ENCODE measurements at places on chromosomes 1 and 21. TPM values are rescaled to one million over a fixed set of nuclear protein-coding genes. Genes with fewer than 3 reads are reported as not detected.

GRCh38 chr1:30885570-30886522, 22.7 kb downstream of the SDC3 start:
- H3K27ac ChIP-seq, result no peak overlapping the region
- no peaks in the 10 kb centered on the region for H3K36me3 ChIP-seq
- no peaks in the 10 kb centered on the region for H3K4me1 ChIP-seq
- no peak for DNase-seq
- peaks cover 3% of the 10 kb centered on the region for H3K27me3 ChIP-seq
- no peak overlapping the region for H3K4me3 ChIP-seq

- H3K4me1 ChIP-seq, result peaks cover 51% of the 10 kb centered on the region
- H3K27me3 ChIP-seq, result peaks cover 18% of the 10 kb centered on the region
- H3K27ac ChIP-seq, result no peak overlapping the region
- DNase-seq, result peak; percentile 93
- H3K36me3 ChIP-seq, result no peaks in the 10 kb centered on the region
- H3K4me3 ChIP-seq, result peak overlapping the region; percentile 46
Measured at GRCh38 chr1:40315239-40315794, 1.8 kb downstream of the COL9A2 start.

GRCh38 chr1:166673722-166674121, 165.6 kb upstream of the POGK start:
- no peaks in the 10 kb centered on the region for H3K36me3 ChIP-seq
- DNase-seq, result no peak
- H3K4me3 ChIP-seq, result no peak overlapping the region
- H3K27ac ChIP-seq, result no peak overlapping the region
- H3K4me1 ChIP-seq, result peaks cover 2% of the 10 kb centered on the region

DNA sequence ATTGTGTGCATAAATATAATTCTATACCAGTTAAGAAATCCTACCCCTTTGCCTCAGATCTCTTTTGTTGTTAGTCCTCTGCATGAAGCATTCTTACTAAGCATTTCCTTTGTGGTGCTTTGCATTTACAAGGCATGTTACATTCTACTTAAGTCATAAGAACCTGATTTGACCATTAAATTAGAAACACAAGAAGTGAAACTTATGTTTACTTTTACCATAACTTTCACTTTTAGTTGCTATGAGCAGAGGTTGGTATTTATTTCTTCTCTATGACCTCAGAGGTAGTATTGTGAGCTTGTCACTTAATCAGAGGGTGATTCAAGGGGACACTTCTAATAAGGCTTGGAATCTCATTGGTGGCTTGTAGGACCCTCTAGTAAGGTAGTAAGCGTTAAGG, 9.0 kb downstream of the FAM20B start:
- peaks cover 21% of the 10 kb centered on the region for H3K4me1 ChIP-seq
- peak overlapping the region; percentile 69 for H3K27ac ChIP-seq
- peak; percentile 24 for DNase-seq
- no peak overlapping the region for H3K4me3 ChIP-seq
- H3K27me3 ChIP-seq, result no peaks in the 10 kb centered on the region
- no peaks in the 10 kb centered on the region for H3K36me3 ChIP-seq

DNA sequence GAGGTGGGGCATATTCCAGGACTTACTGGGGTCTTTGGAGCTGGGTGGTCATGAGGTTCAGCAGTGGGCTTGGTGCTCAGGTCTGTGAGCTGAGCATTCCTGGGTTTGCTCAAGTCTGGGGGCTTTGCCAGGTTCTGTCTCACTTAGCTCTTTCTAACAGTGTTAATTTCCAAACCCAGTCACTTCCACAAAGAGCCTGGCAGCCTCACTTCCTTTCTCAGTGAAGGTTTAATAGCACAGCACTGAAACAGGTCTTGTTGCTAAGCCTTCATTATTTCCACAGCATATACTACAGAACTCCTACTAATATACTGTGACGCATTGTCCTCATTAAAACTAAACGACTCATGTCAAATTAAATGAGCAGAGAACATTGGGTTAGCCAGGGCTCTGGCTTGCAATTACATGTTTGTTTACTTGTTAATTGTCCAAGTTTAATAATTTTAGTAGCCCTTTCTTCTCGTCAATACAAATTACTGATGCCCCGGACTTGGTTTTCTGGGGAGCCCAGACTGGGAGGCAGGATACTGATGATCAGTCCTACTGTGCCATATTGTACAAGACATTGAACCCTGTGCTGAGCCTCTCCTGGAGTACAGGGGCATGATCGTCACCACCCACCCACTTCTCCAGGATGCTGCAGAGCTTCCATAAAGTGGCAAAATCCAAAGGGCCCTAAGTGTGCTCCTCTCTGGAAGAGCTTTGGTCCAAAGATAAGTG, 170.7 kb downstream of the IER5 start:
- H3K4me3 ChIP-seq, result no peak overlapping the region
- H3K4me1 ChIP-seq, result no peaks in the 10 kb centered on the region
- no peak overlapping the region for H3K27ac ChIP-seq
- H3K36me3 ChIP-seq, result no peaks in the 10 kb centered on the region
- no peak for DNase-seq

- no peak overlapping the region for H3K4me3 ChIP-seq
- no peak overlapping the region for H3K27ac ChIP-seq
- H3K27me3 ChIP-seq, result no peaks in the 10 kb centered on the region
- H3K4me1 ChIP-seq, result peaks cover 4% of the 10 kb centered on the region
- no peak for DNase-seq
- no peaks in the 10 kb centered on the region for H3K36me3 ChIP-seq
Measured at GRCh38 chr1:205127646-205128045, 5.9 kb upstream of the RBBP5 start.

GRCh38 chr1:36322786-36323635, 434 bp downstream of the EVA1B start:
- peak overlapping the region; percentile 55 for H3K4me3 ChIP-seq
- H3K27ac ChIP-seq, result peak overlapping the region; percentile 46
- H3K4me1 ChIP-seq, result peaks cover 41% of the 10 kb centered on the region
- H3K36me3 ChIP-seq, result no peaks in the 10 kb centered on the region
- H3K27me3 ChIP-seq, result no peaks in the 10 kb centered on the region

- no peaks in the 10 kb centered on the region for H3K27me3 ChIP-seq
- no peak overlapping the region for H3K4me3 ChIP-seq
- H3K27ac ChIP-seq, result no peak overlapping the region
- H3K36me3 ChIP-seq, result no peaks in the 10 kb centered on the region
- no peaks in the 10 kb centered on the region for H3K4me1 ChIP-seq
Measured at GRCh38 chr1:32761936-32762335, 55.2 kb downstream of the YARS1 start.

GRCh38 chr1:112061901-112062320, 72.4 kb upstream of the KCND3 start:
- H3K27me3 ChIP-seq, result no peaks in the 10 kb centered on the region
- no peak overlapping the region for H3K4me3 ChIP-seq
- no peak for DNase-seq
- no peaks in the 10 kb centered on the region for H3K36me3 ChIP-seq
- H3K4me1 ChIP-seq, result no peaks in the 10 kb centered on the region

DNA sequence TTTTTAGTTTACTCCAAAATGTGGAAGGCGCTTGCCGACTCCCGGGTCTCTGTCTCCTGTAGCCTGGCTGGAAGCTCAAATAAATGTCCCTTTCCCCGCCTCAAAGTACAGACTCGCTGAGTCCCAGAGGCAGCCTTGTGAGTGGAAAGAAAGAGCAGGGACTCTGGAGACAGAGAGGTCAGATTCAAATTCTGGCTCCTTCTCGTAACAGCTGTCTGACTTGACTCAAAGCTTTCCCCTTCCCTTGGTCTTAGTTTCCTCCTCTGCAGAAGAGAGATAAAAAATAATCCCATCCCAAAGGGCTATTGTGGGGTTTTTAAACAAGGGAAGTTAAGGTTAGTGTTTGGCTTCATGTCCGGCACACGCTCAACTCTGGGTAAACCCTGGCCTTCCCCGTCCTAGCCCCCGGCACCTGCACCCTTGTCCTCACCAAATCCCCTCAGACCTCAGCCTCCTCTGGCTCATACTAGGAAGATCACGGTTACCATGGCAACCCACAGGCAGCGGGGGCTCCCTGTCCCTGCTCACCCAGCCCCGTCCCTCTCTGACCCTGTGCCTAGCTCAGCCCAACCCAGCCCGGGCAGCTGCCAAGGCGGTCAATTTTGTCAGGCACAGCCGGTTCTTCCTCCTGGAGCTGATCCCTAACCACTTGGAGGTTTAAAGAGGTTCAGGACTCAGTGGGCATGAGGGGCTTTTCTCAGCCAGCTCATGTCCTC, 49.2 kb upstream of the IGSF21 start:
- H3K4me3 ChIP-seq, result no peak overlapping the region
- no peaks in the 10 kb centered on the region for H3K4me1 ChIP-seq
- no peaks in the 10 kb centered on the region for H3K27me3 ChIP-seq
- H3K27ac ChIP-seq, result no peak overlapping the region
- H3K36me3 ChIP-seq, result no peaks in the 10 kb centered on the region

Gene PRRX1
- not detected for total RNA-seq

Gene SEC16B
- 0.31 TPM for total RNA-seq

- no peak for DNase-seq
- H3K4me1 ChIP-seq, result no peaks in the 10 kb centered on the region
- H3K27me3 ChIP-seq, result no peaks in the 10 kb centered on the region
- H3K4me3 ChIP-seq, result no peak overlapping the region
- H3K27ac ChIP-seq, result no peak overlapping the region
Measured at GRCh38 chr1:17263936-17264335, 15.0 kb downstream of the PADI3 start.

DNA sequence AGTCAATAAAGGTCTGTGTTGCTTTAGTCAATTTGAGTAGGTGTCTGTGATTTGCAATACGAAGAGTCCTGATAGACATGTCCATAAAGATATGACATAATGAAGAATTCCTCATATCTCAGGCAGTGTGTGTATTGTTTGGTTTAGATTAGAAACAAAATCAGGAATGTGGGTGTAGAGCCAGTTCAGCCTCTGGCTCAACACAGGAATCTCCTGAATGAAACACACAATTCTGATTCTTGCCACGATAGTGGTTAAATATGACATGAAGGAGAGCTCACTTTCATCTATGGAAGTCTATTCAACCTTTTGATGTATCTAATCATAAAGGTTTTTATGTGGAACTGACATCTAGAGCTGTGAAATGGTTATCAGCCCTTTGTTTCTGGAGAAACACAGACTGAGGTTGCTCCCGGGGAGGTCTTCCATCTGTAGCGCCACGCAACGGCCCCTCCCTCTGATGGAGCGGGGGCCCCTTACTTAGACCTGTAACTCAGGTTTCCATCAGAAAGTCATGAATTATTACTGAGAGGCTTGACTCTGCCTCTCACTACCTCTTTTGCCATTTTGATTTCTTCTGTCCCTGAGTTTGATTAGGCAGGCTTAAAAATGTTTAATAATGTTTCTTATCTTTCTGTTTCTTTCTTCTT, 19.5 kb downstream of the TSPAN2 start:
- H3K27me3 ChIP-seq, result no peaks in the 10 kb centered on the region
- no peak for DNase-seq
- no peak overlapping the region for H3K27ac ChIP-seq
- peaks cover 2% of the 10 kb centered on the region for H3K36me3 ChIP-seq

DNA sequence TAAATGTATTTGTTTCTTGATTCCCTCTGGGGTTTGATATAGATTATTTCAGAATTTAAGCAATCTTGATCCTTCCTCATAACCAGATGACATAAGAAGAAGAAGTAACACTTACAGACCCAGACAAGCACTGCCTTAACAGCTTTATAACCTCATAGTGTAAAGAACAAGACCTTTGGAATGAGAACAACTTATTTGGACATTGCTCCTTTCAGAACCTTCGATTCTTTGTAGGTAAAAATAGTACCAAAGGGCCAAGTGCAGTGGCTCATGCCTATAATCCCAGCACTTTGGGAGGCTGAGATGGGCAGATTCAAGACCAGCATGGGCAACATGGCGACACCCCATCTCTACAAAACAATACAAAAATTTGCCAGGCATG, 15.0 kb downstream of the TM2D1 start:
- no peaks in the 10 kb centered on the region for H3K4me1 ChIP-seq
- no peak overlapping the region for H3K27ac ChIP-seq
- H3K36me3 ChIP-seq, result peaks cover 28% of the 10 kb centered on the region
- no peak overlapping the region for H3K4me3 ChIP-seq

DNA sequence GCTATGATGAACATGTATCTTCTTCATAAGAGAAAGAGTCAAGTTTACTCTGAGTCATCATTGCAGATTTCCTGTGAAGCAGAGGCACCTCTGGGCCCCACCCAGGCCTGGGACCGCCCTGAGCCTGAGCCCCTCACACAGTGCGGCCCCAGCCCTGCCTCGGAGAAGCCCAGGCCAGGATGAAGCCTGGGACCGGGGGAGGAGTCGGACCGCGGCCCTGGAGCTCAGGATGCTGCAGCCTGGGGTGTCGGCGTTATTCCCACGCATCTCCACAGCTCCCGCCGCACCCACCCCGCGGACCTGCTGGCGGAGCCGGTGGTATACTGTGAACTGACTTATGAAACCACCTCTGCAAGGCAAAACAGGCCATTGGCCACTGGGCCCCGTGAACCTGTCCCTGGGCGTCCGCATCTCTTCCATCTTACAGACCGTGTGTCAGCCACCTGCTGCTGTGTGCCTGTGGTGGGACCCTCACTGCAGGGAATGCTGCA, 2.4 kb upstream of the COL6A1 start:
- H3K4me3 ChIP-seq, result no peak overlapping the region
- no peak for DNase-seq
- peaks cover 32% of the 10 kb centered on the region for H3K4me1 ChIP-seq
- H3K27me3 ChIP-seq, result peaks cover 40% of the 10 kb centered on the region
- no peak overlapping the region for H3K27ac ChIP-seq
- H3K36me3 ChIP-seq, result no peaks in the 10 kb centered on the region

DNA sequence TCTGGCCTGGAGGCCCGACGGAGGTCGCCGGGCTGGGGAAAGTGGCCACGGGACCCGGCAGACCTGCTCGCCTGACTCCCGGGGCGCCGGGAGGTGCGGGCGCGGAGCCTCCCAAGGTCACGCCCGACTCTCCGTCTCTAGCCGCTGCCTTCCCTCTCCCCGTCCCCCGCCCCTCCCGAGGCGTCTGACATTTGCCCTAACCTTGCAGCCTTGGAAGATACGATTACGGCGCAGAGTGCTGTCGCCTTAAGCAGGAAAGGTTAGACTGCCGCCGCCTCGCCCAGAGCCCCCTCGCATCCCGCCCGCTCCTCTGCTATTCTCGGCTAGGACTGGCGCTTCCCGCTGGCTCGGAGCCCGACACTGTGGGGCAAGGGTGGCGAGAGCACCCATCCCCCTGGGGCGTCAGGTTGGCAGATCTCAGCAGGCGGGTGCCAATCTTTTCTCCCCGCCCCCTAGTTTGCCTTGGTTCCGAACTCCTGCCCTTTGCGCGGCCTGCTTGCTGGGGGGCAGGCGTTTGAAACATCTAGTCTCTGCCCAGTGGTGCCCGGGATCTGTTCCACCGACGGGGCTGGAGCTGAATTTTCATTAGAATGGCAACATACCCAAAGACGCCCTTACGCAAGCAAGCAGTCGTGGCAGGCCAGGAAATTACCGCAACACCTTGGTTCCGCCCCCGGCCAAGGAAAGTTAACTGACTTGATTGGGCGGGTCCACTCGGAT, 835 bp downstream of the PGM1 start:
- no peaks in the 10 kb centered on the region for H3K27me3 ChIP-seq
- H3K27ac ChIP-seq, result peak overlapping the region; percentile 86
- peak; percentile 84 for DNase-seq
- peaks cover 13% of the 10 kb centered on the region for H3K4me1 ChIP-seq

- H3K27ac ChIP-seq, result no peak overlapping the region
- DNase-seq, result no peak
- H3K4me3 ChIP-seq, result no peak overlapping the region
- H3K4me1 ChIP-seq, result peaks cover 3% of the 10 kb centered on the region
- no peaks in the 10 kb centered on the region for H3K36me3 ChIP-seq
- H3K27me3 ChIP-seq, result no peaks in the 10 kb centered on the region
Measured at GRCh38 chr1:108852221-108852975, 4.5 kb downstream of the AKNAD1 start.
